ENCODE measurements at places on chromosomes 5 and 9.

DNA sequence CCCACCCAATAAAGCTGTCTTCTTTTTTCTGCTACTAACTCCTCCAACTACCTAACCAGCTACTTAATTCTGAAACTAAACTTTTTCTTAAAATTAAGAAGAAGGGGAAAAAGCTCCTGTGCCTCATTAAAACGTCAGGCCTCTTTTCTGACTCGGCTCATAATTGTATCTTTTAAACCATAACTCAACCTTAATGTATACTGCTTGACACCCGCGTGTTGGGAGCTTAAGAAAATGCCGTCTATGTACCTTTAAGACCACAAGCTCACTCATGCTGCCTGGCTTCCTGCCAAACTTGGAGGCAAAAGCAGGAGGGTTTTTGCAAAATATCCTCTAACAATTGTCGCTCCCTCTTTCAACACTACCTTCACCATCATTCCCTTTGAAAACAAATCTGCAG is 5.0 kb downstream of the EBF1 start:
- DNase-seq: peak; percentile 90

- no peak for DNase-seq
Observed at GRCh38 chr5:111935835-111936234, 178.8 kb upstream of the NREP start.

GRCh38 chr5:57594436-57594835 is 111.8 kb upstream of the ACTBL2 start:
- DNase-seq: no peak

DNA sequence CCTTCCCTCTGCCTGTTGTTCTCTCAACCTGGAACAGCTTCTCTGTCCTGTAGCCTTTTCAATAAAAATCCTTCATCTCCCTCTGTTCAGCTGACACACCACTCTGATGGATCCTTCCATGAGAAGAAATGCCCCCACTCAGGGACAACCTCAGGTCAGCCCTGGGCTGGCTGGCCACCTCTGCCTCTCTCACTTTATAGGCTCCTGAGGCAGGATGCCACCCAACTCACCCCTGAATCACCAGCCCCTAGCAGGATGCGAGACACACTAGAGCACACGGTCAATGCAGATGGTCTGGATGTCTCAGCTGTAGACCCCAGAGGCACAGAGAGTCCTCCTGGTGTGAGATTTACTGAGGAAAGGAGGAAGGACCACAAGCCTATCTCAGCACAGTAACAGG is 93.8 kb downstream of the GABBR2 start:
- DNase-seq: no peak

DNA sequence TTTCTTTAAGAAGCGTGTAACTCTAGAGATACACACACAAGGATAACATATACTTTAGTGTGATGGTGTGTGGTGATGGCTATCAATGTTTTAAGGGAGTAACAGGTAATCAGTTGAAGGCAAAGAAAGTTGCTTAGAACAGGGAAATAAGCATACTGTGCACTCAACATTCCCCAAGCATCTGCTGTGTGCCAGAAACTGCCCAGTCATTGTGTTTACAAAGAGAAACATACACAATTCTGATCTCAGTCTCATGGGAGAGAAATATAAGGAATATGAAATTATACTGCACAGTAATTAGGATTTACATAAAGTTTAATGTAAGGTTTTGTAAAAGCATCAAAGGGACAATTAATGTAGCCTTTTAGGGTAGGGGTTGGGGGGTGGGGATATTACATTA is 224.1 kb upstream of the TYRP1 start:
- DNase-seq: no peak

- no peak for DNase-seq
Observed at GRCh38 chr9:136117916-136118319, 757 bp downstream of the TMEM250 start.

- DNase-seq: peak; percentile 77
Observed at GRCh38 chr5:97297063-97297703, 114.1 kb upstream of the RIOK2 start.

DNA sequence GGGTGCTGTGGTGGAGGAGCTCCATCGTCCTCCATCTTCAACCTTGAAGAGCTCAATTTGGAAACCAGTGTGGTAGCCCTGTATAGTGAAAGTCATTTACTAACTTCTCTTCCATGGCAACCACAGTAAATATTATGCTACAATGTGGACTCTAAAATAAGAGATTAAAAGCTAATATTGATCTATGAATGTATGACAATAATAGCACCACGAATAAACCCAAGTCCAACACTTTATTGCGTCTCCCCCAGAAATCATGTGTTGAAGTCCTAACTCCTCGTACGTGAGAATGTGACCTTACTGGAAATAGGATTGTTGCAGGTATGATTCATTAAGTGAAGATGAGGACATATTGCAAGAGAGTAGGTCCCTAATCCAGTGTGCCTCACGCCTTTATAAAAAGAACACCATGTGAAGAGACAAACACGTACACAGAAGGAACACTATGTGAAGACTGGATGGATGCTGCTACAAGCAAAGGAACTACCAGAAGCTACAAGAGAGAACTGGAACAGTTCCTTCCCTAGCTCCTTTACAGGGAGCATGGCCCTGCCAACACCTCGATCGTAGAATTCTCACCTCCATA is 276.2 kb downstream of the PDE4D start:
- no peak for DNase-seq

DNA sequence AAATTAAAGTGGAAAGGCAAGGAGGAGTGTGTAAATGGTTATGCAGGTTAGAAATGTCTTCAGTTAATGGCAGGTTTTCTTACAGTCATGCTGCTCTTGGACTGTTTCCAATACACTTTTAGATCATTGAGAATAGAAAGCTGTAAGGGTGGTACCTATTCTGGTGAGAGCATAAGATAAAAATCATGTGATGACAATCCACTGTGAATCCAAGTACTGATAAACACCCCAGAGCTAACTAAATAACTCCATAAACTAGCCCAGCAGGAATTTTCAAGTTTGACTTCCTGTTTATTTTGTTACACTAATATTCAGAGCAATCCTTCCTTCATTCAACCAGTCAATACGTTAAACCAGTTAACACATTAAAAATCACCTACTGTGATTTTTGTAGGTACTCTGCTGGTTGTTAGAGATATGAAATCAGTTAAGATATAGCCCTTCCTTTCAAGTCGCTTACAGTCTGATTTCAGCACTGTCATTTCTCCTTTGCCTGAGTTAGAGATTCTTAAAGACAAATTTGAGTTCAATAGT is 22.6 kb downstream of the VCAN start:
- DNase-seq: no peak

DNA sequence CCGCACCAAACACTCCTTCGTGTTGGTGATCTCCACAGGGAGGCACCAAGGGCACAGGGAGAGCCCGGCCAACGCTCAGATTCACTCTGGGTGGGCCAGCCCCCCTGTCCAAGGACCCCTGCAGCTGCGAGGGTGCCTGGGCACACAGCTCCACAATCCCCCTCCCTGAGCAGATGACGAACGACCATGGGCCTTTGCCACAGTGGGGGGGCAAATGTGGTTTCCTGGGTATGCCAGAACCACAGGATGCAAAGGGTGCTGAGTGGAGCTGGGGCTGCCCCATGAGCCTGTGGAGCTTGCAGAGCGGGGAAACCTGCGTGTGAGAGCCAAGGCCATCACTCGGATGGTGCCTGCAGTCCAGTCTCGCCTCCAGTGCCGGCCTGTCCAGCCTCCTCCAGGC is 31.0 kb downstream of the LPCAT1 start:
- no peak for DNase-seq

GRCh38 chr5:74763504-74763903 is 3.4 kb downstream of the GFM2 start:
- DNase-seq: no peak

GRCh38 chr9:31916591-31917241 is 467.7 kb upstream of the ACO1 start:
- no peak for DNase-seq

- DNase-seq: no peak
Observed at GRCh38 chr5:103346162-103346748, 87.7 kb downstream of the MACIR start.

DNA sequence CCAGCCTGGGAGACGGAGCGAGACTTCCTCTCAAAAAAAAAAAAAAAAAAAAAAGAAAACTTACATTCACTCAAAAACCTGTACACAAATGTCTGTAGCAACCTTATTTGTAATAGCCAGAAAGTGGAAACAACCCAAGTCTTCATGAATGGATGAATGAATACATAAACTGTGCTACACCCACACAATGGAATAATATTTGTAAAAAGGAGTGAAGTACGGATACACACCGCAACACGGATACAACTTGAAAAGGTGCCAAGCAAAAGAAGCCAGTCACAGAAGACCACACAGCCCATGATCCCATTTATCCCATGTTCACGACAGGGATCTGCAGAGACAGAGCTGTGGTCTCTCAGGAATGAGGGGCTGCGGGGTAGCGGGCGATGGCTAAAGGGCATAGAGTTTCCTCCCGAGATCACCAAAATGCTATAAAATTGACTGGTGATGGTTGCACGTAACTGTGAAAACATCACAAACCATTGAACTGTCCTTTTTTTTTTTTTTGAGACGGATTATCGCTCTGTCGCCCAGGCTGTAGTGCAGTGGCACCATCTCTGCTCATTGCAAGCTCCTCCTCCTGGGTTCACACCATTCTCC is 76.2 kb upstream of the COL5A1 start:
- DNase-seq: no peak

GRCh38 chr5:172035049-172035448 is 28.6 kb upstream of the FBXW11 start:
- DNase-seq: no peak

DNA sequence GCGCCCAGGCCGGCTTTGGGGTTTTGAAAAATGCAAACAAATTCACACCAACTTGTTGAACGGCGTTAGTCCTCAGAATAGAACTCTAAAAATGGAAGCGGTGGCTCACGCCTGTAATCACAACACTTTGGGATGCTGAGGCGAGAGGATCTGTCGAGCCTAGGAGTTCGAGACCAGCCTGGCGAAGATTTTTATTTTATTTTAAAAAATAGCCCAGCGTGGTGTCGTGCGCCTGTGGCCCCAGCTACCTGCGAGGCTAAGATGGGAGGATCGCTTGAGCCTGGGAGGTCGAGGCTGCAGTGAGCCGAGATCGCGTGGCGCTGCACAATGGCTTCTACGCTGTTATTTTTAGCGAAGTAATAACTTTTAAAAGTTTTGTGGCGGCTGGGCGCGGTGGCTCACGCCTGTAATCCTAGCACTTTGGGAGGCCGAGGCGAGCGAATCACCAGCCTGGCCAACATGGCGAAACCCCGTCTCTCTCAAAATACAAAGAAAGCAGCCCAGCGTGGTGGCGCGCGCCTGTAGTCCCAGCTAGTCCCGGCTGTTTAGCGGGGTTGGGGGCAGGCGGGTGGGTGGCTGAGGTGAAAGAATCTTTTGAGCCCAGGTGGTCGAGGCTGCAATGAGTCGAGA is 694 bp upstream of the PLIN2 start:
- DNase-seq: no peak

DNA sequence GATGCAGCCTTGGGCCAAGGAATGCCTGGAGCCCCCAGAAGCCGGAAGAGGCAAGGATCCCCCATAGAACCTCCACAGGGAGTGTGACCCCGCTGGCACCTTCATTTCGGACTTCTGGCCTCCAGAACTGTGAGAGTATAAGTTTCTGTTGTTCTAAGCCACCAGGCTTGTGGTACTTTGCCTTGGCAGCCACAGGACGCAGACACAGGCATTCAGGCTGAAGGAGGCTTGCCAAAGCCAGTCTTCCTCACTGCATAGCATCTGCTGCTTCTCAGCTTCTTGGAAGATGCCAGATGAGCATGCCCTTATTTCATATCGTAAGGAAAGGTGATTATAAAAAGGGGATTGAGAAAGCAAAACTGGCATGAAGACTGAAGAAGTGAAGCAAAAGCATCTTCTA is 61.1 kb upstream of the TAS2R1 start:
- no peak for DNase-seq

GRCh38 chr9:6067426-6067825 is 52.0 kb upstream of the RANBP6 start:
- no peak for DNase-seq

- no peak for DNase-seq
Observed at GRCh38 chr9:126519660-126520420, 93.9 kb upstream of the LMX1B start.

DNA sequence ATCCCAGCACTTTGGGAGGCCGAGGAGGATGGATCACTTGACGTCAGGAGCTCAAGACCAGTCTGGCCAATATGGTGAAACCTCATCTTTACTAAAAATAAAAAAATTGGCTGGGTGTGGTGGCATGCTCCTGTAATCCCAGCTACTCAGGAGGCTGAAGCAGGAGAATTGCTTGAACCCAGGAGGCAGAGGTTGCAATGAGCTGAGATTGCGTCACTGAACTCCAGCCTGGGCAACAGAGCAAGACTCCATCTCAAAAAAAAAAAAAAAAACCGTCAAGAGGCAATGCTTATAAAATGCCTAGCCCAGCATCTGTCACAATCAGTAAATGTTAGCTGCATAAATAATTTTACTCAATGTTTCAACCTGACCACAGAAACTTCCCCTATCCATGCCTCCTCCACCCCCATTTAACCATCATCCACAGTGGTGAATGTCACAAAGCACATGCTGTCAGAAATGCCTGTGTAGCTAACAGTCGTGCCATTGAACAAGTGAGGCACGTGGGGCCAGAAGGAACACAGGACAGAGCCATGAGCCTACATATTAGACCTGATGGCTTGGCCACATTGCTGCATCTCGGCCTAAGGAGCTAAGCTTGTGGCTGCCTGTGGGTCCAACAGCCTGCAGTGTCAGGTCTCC is 16.8 kb upstream of the TCOF1 start:
- DNase-seq: no peak

GRCh38 chr5:73088026-73088425 is 32.3 kb upstream of the TMEM171 start:
- no peak for DNase-seq

DNA sequence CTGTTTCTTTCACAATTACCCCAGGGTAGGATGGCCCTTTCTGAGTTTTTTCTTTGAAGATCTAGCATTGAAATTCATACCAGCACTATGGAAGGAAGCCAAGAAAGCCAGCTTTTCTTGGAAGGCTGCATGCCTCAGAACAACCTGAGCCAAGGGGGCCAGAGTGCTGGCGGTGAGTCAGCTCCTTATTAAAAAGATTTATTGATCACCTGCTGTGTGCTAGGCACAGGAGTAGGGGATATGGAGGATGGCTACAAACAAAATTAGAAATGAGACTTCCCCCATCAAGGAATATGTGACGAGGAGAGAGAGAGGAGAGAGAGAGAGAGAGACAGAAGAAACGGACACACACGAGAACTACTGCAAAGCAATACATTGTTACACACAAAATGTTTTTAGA is 184.6 kb upstream of the PUM3 start:
- DNase-seq: no peak

- DNase-seq: no peak
Observed at GRCh38 chr9:36126016-36126730, 10.4 kb upstream of the GLIPR2 start.

GRCh38 chr9:136779808-136780207 is 11.3 kb upstream of the TMEM141 start:
- no peak for DNase-seq

GRCh38 chr9:13651969-13652663 is 372.6 kb upstream of the MPDZ start:
- no peak for DNase-seq

DNA sequence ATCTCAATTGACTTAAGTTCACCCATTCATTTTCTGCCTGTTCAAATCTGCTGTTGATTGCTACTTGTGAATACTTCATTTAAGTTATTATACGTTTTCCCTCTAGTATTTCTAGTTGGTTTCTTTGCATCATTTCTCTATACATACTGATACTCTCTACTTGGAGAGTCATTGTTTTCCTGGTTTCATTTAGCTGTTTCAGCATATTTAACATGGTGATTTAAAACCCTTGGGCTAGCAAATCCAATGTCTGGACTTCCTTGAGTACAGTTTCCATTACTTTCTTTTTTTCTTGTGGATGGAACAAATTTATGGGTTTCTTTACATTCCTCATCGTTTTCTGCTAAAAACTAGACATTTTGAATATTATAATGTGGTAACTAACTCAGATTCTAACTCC is 90.7 kb downstream of the AP3B1 start:
- DNase-seq: no peak
